Occipital lobe (tissue), 3 donors: ENCODE measurements at places on chromosomes 2 and 18.

- no peak for DNase-seq
Observed at GRCh38 chr2:37767959-37768925, 96.8 kb upstream of the CDC42EP3 start.

DNA sequence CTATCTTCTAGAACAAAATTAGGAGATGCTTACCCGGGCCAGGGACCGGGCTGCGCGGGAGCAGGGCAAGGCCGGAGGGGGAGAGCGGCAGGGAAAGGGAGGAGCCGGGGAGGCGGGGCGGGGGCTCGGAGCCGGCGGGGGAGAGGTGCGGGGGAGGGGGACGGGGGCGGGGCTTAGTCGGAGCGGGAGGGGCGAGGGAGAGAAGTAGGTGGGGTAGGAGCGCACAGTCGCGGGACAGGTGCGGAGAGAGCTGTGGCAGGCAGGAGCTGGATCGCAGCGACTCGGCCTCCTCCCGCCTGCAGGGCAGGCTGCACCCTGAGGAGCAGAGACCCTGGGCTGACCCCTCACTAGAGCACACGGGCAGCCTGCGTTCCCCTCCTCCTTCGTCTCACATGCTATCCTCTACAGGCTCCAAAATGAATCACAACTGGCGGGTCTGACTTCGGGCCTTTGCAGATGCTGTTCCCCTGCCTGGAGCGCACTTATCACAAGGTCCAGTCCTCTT is 290.3 kb downstream of the CELF4 start:
- no peak for DNase-seq

- DNase-seq: no peak
Observed at GRCh38 chr2:112630268-112630667, 15.5 kb upstream of the SLC20A1 start.

DNA sequence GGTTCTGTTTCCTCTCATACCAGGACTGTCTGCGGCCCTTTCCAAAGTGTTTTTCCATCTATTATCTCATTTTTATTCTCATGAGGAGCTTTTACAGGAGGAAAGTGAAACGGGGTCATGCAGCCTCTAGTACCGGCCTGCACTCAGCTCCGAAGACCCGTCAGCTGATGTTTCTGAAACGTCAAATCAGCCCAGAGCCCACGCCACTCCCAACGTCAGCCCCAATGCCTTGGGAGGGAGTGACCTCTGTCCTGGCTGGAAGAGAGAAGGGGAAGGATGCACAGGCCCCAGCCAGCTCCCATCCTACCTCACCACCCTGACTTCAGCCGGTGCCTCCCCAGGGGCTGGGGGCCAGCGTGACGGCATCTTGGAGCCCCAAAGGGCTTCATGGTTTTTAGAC is 58.5 kb downstream of the ADCY3 start:
- no peak for DNase-seq

- DNase-seq: no peak
Observed at GRCh38 chr2:189683348-189683747, 8.9 kb downstream of the ANKAR start.

- DNase-seq: no peak
Observed at GRCh38 chr2:116510117-116510671, 1304.3 kb upstream of the DDX18 start.

GRCh38 chr2:146602383-146602782 is 1242.4 kb upstream of the ACVR2A start:
- DNase-seq: no peak

DNA sequence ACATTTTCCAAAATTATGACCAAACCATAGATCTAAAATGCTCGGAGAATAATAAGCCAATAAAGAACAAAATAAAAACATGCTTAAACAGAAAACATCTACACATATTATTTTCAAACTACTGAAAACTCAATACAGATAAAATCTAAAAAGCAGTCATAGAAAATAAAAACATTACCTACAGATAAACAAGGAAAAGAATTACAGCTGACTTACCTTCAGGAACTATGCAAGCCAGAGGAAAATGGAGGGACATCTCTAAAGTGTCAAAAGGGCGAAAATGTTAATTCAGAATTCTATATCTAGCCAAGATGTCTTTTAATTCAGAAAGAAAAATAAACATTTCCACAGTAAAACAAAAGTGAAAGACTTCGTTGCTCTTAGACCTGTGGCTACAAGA is 112.9 kb upstream of the GYPC start:
- no peak for DNase-seq

DNA sequence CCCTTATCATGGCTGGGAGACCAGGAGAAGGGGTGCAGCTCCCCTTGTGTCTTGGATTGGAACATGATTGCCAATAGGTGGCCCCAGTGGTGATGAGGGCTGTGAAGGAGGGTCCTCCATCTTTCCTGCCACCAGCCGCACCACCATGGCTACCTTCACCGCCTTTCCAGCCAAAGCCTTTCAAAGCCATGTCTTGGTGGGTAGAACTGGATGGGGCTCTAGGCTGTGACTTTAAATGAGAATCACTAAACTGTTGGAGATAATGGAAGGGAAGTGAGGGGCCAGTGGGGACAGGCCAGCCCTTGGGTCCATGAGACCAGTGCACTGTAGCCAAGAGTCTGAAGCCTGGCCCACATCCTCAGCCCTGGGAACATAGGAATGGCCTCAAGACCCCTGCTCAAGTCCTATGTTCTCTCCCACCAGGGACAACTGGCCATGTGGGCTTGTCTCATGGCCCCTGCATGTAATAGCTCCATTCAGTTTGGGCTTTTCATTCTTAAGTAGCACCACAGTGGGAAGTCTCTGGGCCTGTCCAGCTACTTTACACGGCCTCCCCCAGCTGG is 345.7 kb downstream of the DYSF start:
- DNase-seq: no peak

DNA sequence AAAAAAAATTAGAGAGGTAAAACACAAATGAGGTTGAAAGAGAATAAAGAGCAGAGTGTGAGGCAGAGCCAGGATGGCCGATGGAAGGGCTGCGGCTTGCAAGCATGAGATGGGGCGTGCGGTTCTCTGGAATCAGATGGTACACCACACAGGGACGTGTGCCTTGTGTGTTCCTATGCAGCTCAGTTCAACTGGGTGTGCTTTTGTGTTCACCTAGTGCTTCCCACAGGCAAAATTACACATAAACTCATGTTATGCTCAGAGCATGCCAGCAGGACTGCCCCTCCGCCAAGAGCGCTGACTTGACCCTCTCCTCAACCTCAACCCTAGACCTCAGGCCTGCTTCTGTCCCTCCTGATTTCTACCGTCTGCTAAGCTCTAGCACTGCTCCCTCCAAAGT is 24.4 kb downstream of the STARD7 start:
- no peak for DNase-seq

- no peak for DNase-seq
Observed at GRCh38 chr2:215862351-215862771, 151.0 kb downstream of the MREG start.

DNA sequence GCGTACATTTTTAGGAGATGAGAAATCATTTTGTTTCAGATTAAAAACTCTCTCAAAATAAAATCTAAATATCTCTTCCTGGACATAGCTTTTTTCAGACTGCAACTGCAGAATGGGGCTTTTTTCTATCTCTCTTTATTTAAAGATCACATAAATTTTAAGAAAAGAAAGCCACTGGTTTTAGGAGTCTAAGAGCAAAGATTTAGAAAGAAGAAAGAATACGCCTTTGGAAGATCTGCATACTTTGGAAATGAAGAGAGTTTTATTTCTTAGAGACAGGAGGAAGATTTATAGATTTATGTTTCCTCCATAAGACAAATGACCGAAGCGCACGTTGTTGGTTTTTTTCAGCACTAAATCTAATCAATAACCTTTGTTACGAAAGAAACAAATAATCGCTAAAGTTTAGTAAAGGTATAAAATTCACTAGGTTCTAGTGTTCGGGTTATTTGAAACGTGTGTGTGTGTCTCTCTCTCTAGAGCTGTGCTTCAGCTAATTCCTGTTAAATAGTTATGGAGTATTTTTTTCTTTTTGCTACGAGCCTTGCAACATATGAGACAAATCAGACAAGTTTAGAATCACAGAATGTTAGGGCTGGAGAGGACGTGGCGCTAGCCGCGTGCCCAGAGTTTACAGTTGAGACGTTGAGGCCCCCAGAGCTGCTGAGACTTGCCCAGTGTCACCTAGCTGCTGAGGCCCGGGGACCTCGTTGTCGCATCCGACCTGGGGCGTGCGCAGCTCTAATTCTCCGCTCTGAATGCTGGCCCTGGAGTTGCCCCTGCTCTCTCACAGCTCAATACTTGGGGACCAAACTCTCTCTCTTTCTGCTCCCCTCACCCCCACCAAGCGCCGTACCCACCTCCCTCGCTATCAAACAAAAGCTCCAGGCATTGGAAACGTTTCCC is 69.9 kb downstream of the CTAGE1 start:
- DNase-seq: no peak

DNA sequence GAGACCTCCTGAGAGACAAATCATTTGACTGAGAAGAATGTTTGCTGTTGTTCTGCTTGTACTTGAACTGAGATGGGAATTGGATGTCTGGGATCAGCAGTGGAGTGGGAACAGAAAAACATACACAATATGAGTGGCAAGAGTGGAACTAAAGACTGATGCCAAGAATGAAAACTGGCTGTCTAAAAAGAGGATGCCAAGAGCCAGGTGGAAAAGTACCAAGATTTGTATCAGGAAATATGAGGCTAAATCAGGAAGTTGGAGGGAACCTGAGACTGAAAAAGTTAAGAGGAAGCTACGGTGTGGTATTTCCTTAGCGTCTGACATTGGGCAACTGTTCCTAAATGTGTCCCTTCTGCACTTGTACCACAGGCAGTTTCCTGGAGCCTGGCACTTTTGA is 440.9 kb upstream of the CELF4 start:
- DNase-seq: no peak

- no peak for DNase-seq
Observed at GRCh38 chr2:11250400-11251196, 93.8 kb downstream of the ROCK2 start.
